ENCODE measurements at places on chromosomes 1 and 21.

GRCh38 chr1:12565094-12565965 is 52.7 kb downstream of the DHRS3 start:
- no peak for DNase-seq

DNA sequence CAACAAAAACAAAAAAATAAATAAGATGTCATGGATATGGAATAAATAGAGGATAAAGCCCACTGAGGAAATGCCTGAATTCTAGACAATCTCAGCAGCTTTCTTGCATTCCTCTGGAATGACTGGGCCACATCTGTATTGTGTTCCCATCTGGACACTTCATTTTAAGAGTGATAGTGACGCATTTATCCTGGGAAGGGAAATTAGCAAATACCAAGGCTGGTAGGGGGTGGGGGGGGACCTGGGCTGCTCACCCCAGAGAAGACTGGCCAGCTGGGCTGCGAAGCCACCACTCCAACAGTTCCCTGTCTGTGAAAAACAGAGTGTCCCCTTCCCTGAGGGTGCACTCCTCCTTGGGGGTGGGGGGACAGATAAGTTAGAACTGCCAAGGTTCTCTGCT is 106.3 kb downstream of the HIVEP3 start:
- no peak for DNase-seq

GRCh38 chr1:24619376-24619775 is 23.7 kb upstream of the SRRM1 start:
- no peak for DNase-seq

DNA sequence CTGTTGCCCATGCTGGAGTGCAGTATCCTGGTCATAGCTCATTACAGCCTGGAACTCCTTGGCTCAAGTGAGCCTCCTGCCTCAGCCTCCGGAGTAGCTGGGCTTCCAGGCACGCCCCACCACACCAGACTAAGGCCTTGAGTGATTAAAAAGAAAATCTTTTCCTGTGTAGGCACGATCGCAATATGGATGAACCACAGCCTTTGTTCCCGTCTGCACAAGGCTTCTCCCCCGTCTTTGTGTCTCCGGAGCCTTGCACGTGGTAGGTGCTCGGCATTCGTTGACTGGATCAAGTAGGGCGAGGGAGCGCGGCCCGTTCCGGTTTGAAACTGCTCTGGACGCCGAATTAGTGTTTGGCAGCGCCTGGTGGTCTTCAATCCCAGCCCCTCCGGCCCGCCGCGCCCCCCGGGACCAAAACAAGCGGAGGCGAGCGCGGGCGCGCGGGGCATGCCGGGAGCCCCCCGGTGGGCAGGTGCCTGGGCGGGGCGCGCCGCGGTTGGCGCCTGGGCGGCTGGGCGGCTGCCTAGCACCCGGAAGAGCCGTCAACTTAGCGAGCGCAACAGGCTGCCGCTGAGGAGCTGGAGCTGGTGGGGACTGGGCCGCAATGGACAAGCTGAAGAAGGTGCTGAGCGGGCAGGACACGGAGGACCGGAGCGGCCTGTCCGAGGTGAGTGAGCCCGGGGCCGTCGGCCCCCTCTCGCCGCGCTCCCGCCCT is at the start of gene SFT2D2:
Gene SFT2D2, plus strand, starts transcription at position 529 of the 715 bp plus-strand sequence. Its CDS starts 76 bp downstream, at position 605.
- peak; percentile 92 for DNase-seq

- DNase-seq, result no peak
Measured at GRCh38 chr1:9166289-9167235, 37.7 kb upstream of the GPR157 start.

DNA sequence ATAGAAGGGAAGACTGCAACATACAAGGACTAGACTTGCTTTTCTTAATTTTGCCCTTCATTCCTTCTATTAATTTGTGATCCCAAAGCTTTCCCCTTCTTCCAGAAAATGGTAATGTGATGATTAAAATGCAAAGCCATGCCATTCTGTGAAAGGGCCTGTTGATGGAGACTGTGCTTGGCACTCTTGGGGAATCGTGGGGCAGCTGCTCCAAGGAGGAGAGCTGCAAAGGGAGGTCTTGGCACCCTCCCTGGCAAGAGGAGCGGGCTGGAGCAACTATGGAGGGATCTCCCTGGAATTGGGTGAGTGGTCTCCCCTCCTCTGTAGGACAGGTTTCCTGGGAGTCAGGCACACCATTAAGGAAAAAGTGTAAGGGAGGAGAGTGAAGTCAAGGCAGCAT is 16.6 kb downstream of the CACNA1S start:
- no peak for DNase-seq

GRCh38 chr1:69121723-69122122 is 446.0 kb upstream of the LRRC7 start:
- DNase-seq, result no peak

DNA sequence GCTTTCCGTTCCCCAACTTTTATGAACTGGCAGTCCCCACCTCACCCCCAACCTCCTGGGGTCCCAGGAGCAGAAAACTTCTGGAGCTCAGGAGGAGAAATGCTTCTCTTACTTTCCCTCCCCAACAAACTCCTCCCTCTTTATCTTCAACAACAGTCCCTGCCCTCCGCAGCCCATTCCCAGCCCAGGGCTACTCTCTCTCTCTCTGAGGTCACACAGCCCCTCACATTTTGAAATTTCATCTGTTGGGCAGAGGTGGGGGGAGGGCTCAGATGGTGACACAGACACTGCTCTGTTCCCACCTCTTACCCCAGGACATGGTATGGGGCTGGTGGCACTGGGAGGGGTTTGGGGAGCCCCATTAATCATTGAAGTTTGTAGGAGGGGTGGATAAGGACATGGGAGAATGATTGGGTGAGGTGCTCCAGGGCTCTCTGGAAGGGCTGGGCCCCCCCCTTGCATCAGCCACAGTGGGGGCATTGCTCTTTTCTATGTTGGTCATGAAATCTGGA is 6.0 kb downstream of the PIK3CD start:
- DNase-seq, result no peak

- DNase-seq, result no peak
Measured at GRCh38 chr1:201459775-201460174, 9.2 kb downstream of the PHLDA3 start.
